NCI-H69 (cell line): ENCODE measurements at places on chromosomes 7 and 10.
A peak's percentile ranks its signal among the peaks of the same experiment; 100 is the strongest.

GRCh38 chr7:29619848-29620555 lies 56.4 kb downstream of the PRR15 start:
- no peak for DNase-seq

- no peak for DNase-seq
Observed at GRCh38 chr10:37728830-37729229, 128.6 kb downstream of the ZNF248 start.

DNA sequence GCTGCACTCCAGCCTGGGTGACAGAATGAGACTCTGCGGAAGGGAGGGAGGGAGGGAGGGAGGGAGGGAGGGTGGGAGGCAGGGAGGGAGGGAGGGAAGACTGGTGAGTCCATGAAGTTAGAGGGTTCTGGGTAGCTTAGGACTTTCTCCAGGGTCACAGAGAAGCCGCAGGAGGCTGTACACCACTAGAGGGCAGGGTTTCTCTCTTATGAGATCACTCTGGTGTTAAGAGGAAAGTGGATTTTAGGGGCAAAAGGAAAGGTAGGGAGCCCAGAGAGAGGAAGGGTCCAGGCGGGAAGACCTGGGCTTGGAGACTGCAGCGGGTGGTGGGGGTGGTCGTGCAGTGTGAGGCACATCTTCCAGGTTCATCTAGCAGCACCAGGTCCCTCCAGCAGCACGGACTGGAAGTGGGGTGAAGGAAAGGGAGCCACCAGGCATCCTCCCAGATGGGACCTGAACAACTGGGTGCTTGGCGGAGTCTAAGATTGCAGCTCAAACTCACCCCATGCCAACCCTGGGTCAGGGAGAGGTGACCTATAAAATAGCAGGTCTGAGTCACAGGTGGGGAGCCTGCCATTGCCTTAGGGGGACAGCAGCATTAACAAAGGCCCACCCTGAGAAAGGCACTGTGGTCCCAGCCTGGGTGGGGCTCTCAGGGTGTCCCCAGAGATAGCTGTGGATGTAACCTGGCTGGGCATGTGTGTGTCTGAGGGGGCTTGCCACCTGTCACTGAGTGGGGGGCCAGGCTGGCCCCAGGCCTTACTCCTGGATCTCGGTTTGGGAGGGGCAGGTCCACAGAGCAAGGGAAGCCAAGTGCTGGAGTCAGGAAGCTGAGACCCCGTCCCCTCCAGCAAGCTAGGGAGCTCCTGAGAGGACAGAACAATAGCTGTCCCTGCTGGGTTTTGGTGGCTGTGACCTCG lies 48.5 kb upstream of the SLC29A3 start:
- peak; percentile 81 for DNase-seq

DNA sequence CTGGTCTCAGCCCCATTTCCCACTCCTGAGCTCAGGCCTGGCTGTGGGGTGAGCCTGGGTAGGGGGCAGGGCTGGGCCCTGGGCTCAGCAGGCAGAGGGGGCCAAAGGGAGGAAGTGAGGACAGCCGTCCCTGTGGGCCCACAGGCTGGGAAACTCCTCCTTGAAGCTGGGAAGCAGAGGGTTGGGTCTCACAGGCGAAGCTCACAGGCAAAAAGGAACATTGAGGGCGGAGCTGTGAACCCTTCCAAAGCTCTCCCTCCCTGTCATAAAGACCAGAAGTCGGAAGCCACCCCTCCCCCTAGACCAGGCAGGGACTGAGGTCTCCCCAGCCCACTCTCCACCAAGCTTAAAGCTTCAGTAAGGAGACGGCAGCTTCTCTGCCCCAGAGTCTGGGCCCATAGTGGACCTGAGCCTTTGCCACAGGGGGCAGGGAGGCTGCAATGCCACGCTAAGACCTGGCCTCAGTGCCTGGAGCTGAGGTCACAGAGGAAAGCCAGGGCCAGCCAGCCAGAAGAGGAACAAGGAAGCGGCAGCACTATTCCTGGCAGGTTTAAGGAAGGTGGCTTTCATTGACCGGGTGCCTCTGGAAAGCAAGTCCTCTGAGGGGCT lies 1.0 kb upstream of the KCP start:
- DNase-seq = peak; percentile 13

GRCh38 chr7:90710466-90710850 lies 114.3 kb downstream of the CDK14 start:
- no peak for DNase-seq

DNA sequence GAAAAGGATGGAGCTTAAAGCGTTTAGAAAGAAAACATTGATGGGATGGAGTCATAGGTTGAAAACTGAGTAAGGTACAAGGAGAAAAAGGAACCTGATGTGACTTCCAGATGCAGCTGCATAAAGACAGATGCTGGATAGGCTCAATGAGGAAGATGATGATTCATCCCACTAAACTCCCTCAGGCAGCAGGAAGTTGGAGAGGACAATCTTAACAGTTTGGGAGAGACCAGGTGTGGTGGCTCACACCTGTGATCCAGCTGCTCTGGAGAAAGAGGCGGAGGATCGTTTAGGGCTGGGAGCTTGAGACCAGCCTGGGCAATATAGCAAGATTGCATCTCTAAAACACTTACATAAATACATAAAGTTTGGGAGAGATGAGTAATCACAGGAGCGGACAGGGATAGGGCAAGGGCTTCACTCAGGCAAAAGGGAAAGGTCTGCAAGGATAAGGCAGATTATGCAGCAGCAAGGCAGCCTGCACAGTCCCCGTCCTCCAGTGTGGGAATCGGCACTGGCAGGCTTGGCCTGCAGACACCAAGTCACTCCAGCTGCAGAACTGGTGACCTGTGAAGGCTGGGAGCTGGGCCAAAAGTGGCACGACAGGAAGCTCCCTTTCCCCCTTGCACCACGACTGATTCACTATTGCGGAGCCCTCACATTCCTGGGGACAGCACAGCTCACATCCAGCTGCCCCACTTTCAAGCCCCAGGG lies 438.5 kb downstream of the GRID1 start:
- peak; percentile 72 for DNase-seq

- peak; percentile 32 for DNase-seq
Observed at GRCh38 chr7:84258628-84259027, 64.0 kb upstream of the SEMA3A start.

DNA sequence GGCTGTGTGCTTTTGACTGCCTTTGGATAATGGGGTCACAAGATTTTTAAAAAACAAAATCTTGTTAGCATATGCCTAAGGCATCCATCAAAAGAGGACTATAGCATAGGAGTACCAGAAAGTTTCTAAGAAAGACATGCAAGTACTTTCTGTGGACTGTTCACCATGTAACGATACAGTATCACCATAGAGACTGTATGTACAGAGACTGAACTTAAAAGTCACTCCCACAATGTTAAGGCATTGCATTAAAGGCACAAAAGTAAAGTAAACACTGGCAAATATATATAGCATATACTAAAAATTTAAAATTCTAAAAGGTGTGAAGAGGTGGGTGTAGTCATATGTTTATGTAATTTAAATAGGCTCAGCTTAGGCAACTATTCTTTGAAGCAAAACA lies 190.9 kb downstream of the IMMP2L start:
- no peak for DNase-seq

DNA sequence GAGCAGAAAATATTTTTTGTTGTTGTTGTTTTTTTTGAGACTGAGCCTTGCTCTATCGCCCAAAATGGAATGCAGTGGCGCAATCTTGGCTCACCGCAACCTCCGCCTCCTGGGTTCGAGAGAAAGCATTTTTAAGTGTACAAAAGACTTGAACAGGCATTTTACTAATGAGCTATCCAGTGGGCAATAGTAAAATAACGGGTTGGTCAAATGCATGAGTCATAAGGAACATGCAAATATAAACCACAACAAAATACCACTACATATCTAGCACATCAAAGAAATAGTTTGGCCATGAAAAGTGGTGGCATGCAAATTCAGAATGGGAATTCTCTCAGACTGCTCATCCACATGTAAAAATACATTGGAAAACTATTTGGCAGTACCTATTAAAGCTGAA lies 71.7 kb upstream of the TMEM106B start:
- DNase-seq = no peak

DNA sequence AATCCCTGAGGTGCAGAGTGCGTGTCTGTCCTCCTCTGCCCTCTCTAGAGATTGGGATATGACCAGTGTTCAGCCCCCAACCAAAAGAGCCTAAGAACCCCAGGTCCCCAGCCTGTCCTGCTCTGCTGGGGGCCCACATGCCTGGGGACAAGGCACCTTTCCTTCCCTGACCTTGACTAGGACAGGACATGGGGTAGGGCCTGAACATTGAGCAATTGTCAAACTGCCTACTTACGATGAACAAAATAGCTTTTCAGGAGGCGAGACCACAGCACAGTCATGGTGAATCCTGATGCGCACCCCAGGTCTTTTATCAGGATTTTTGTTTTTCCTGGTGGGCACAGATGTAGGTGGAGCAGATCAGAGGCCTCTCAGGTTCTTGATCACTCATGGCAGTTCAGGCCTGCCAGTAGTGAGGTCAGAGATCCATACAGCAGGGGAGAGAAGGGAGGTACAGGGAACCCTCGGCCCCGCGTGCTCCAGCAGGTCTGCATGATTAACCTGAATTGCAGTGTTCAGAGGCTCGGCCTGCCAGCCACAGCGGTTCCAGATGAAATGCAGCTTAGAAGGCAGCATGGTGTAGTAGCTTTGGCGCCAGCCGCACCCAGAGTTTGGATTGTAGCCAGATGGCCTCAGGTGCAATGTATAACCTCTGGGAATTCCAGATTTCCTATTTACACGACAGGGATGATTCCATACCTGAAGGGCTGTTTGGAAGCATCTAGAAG lies 191.3 kb downstream of the CUX1 start:
- DNase-seq = peak; percentile 93

GRCh38 chr7:140081774-140082425 lies 19.1 kb upstream of the PARP12 start:
- no peak for DNase-seq

GRCh38 chr10:14751921-14752320 lies 22.8 kb downstream of the FAM107B start:
- peak; percentile 31 for DNase-seq

DNA sequence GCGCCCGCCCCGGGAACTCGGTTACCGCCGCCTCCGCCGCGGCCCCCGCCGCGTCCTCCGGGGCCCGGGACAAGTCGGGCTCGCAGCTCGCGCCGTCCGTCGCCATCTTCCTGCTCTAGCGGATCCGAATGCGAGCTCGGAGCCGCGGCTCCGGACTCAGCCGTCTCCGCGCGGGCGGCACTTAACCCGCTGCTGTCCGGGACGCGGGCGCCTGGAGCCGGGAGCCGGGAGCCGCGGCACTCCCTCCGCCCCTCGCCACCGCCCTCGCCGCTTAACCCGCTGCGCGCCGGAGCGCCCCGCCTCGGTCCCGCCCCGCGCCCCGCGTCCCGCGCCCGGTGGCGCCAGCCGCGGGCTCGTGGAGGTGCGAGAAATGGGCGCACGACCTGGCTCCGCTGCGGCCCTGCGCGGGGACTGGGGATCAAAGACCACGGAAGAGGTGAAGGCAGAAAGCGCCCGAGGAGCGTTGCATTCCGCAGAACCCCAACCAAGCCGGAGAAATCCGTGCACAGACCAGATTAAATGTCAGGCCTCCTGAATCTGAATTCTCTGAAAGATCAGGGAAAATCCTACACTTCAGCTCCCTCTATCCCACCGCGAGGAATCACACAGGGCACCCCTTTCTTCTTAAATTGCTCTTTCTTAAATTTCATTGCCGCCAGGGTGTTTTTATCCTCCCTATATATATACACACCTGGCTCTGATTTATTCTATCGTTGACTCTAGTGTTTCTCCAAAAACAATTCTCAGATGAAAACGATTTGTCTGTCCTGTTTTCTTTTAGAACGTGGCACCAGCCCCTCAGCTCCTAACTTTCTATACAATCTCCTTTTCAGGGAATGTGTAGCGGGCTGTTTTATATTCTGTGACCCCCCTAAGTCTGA lies at the start of gene CTTNBP2:
CTTNBP2 (minus strand) TSS at position 132 of the 881 bp plus-strand sequence; CDS start at position 106, 26 bp downstream.
- peak; percentile 66 for DNase-seq

DNA sequence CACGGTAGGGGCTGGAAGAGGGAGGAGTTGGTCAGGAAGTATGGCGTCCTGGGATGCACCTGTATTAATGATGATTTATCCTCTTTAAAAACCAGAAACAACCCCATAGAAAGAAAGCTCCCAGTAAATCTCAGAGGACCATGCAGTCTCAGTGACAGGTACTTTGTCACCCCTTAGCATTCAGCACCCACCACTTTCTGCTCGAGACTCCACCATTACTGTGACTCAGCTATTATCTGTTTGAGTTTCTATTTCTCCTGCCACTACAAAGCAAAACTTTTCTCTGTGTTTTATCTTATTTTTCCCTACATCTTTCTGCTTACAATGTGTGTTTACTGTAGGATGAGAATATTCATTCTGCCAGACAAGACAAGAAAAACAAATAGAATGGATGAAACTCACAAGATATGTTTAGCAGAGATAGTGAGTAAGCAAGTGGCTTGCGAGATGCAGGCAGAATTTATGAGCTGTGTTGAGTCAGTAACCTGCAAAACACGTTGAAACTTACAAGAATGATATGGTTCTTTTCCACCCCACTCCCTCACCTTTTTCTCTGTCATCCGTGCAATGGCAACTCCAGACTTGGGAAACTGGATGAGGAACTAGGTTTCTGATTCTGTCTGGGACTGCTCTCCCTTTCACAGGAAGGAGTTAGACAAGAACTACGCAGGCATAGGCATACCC lies 127.1 kb downstream of the AOAH start:
- no peak for DNase-seq

GRCh38 chr7:85805249-85805648 lies 618.4 kb upstream of the SEMA3D start:
- DNase-seq = no peak

DNA sequence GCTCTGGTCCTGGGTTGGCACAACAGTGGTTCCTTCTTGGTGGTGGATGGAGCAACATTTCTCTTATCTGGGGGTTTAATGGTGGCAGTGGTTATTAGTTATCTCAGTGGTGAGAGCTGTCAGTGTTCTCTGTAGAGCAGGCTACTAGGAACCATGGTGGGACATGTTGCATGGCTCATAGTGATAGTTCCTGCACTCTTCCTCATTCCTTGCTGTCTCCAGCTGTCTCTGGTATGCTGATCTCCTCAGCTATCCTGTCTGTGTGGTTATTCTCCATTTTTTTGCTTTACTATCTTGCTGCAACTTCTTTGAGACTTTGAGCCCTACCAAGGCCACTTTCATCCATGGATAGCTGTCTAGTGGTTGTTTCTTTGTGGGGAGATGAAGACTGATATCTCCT lies 44.0 kb downstream of the CCDC7 start:
- no peak for DNase-seq

- DNase-seq = no peak
Observed at GRCh38 chr7:3217166-3217565, 83.9 kb upstream of the SDK1 start.

- DNase-seq = no peak
Observed at GRCh38 chr7:120691915-120692314, 166.0 kb downstream of the TSPAN12 start.

GRCh38 chr10:34814913-34815184 lies 247 bp downstream of the PARD3 start:
- no peak for DNase-seq
